ENCODE measurements at places on chromosomes 12 and 14. TPM values are rescaled to one million over a fixed set of nuclear protein-coding genes. Genes with fewer than 3 reads are reported as not detected.

DNA sequence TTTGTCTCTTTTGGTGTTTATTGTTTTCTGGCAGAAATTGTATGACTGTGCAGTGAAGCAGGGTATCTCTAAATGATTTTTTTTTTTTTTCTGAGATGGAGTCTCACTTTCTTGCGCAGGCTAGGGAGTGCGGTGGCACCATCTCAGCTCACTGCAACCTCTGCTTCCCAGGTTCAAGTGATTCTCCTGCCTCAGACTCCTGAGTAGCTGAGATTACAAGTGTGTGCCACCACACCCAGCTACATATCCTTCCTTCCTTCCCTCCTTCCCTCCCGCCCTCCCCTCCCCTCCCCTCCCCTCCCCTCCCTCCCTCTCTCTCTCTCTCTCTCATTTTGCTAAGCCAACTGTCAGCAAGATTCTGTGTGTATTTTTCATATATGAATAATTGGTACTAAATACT is 94.4 kb downstream of the PPHLN1 start:
- no peak overlapping the region for H3K4me3 ChIP-seq
- no peaks in the 10 kb centered on the region for H3K36me3 ChIP-seq
- H3K27me3 ChIP-seq: no peaks in the 10 kb centered on the region
- no peak overlapping the region for H3K27ac ChIP-seq

DNA sequence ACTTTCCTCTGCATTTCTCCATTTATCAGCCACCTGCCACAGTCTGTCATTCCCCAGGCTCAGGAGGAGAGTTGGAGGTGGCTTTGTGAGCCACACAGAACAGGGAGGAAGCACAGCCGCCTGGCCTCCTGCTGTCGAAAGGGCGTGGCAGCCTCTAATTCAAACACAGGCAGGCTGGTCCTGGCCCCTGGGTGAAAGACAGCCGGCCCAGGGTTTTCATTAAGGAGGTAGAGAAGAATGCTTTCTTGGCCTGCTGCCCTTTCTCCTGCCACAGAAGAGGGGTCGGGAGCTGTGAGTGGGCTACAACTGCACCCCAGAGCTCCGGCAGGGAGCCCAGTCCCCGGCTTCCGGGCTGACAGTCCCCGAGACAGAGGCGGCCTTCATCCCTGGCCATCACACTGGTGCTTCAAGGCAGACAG is 108.6 kb upstream of the FZD10 start:
- DNase-seq: no peak
- no peaks in the 10 kb centered on the region for H3K4me1 ChIP-seq
- no peak overlapping the region for H3K27ac ChIP-seq
- H3K36me3 ChIP-seq: no peaks in the 10 kb centered on the region
- no peaks in the 10 kb centered on the region for H3K27me3 ChIP-seq

DNA sequence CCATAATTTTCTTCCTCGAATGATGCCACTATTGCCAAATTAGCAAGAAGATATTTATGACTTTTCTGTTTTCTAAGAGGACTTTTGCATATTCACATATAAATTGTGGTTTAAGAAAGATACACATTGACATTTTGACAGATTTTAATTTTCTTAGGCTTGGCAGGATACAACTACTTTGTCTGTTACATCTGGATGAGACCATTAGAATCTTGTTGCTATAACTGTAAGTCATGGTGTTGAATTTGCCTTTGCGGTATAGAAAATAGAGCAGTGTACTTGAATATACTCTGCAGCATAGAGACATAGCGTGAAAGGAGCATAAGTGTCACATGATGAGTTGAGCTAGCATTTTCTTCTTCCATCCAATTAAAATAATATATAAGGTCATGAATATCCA is 169.3 kb downstream of the FUT8 start:
- H3K4me1 ChIP-seq: no peaks in the 10 kb centered on the region
- H3K4me3 ChIP-seq: no peak overlapping the region
- H3K27me3 ChIP-seq: no peaks in the 10 kb centered on the region
- no peak for DNase-seq
- no peaks in the 10 kb centered on the region for H3K36me3 ChIP-seq
- H3K27ac ChIP-seq: no peak overlapping the region

DNA sequence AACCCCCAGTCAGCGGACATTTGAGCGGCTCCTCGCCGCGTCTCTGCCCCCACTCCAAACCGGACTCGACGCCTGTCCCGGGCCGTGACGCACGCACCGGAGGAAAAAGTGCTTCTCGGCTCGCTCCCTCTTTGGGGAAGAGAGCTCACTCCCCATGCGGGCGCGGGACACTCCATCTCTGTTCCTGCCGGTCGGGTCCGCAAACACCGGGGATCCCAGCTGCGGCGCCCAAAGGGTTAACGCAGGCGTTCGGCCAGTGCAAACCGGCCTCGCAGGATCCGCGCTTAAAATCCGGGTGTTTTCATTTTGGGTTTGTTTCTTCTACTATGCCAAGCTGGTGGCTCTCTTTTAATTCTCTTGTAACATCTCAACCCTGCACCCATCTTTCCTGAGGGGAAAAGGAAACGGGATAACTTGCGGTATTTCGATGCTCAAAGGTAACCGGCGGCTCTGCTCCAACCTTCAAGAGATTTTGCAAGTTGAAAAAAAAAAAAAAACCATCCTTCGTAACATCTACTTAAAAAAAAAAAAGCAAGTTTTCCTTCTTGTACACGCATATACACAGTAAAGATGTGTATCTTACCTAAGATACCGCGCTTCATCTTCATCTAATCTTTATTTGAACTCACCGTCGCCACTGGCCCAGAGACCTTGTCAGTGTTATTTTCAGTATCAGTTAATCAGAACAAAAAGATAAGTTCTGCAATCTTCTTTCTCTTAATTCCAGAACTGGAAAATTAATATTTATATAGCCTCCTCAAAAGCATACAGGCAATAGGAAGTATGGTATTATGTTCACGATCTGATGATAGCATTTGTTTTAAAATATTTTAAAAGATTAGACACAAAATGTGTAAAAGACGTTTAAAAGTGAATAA is 1.6 kb upstream of the ATP2B1 start:
- H3K4me3 ChIP-seq: peak overlapping the region; percentile 84
- DNase-seq: no peak

GRCh38 chr12:63085120-63085519 is 65.9 kb downstream of the AVPR1A start:
- no peak overlapping the region for H3K27ac ChIP-seq
- no peaks in the 10 kb centered on the region for H3K36me3 ChIP-seq
- peaks cover 18% of the 10 kb centered on the region for H3K4me1 ChIP-seq
- 0 out of 3 replicates have a peak, but pooled peaks cover 8% of the 10 kb centered on the region for H3K27me3 ChIP-seq
- H3K4me3 ChIP-seq: no peak overlapping the region

Gene STON2
- 13.8 TPM for total RNA-seq

- no peak for DNase-seq
- H3K27ac ChIP-seq: no peak overlapping the region
- no peaks in the 10 kb centered on the region for H3K36me3 ChIP-seq
- H3K4me3 ChIP-seq: no peak overlapping the region
- no peaks in the 10 kb centered on the region for H3K27me3 ChIP-seq
These were observed 165.5 kb upstream of the DYRK2 start for GRCh38 chr12:67482751-67483661.

GRCh38 chr14:62206456-62206855 is 444.2 kb downstream of the SNAPC1 start:
- no peak overlapping the region for H3K27ac ChIP-seq
- no peak for DNase-seq
- H3K36me3 ChIP-seq: no peaks in the 10 kb centered on the region
- no peaks in the 10 kb centered on the region for H3K27me3 ChIP-seq
- no peaks in the 10 kb centered on the region for H3K4me1 ChIP-seq
- no peak overlapping the region for H3K4me3 ChIP-seq

- peaks cover 28% of the 10 kb centered on the region for H3K27me3 ChIP-seq
- peaks cover 19% of the 10 kb centered on the region for H3K4me1 ChIP-seq
- no peak for DNase-seq
- H3K36me3 ChIP-seq: no peaks in the 10 kb centered on the region
These were observed 3.7 kb upstream of the ZNF384 start for GRCh38 chr12:6692888-6693287.

- DNase-seq: no peak
- peaks cover 23% of the 10 kb centered on the region for H3K27me3 ChIP-seq
- no peak overlapping the region for H3K4me3 ChIP-seq
- H3K36me3 ChIP-seq: no peaks in the 10 kb centered on the region
- no peak overlapping the region for H3K27ac ChIP-seq
- no peaks in the 10 kb centered on the region for H3K4me1 ChIP-seq
These were observed 12.2 kb upstream of the TUBA1A start for GRCh38 chr12:49200919-49201594.

Gene PRIMA1
- total RNA-seq: 3.2 TPM

DNA sequence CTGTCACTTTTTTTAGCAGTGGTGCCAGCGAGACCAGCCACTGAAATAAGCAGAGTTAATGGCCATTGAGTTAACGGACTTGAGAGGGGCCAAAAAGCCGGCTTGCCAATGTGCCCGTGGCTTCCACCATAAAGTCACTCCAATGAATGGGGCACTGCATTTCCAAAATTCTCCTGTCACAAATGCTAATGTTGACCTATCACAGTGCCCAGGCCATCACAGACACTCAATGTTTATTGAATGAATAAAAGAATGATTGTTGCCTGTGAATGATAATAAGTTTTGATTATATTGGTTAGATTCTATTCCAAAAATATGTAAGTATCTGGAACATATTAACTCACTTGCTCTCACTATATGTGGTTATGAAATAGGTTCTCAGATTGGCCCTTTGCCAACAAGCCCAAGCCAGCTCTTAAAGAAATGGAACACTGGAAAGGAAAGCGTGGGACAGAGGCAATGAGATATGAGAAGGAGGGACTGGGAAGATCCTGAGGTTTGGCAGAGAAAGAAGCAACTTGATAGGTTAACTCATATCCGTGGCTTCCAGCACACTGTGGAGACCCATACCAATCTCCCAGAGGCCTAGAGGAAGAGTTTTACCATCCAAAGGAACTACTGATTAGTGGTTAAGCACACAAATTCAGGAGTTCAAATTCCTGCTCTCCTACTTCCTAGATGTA is 108.7 kb downstream of the BTG1 start:
- H3K4me1 ChIP-seq: peaks cover 32% of the 10 kb centered on the region
- DNase-seq: no peak
- H3K27me3 ChIP-seq: no peaks in the 10 kb centered on the region
- no peaks in the 10 kb centered on the region for H3K36me3 ChIP-seq
- H3K4me3 ChIP-seq: no peak overlapping the region
- no peak overlapping the region for H3K27ac ChIP-seq

DNA sequence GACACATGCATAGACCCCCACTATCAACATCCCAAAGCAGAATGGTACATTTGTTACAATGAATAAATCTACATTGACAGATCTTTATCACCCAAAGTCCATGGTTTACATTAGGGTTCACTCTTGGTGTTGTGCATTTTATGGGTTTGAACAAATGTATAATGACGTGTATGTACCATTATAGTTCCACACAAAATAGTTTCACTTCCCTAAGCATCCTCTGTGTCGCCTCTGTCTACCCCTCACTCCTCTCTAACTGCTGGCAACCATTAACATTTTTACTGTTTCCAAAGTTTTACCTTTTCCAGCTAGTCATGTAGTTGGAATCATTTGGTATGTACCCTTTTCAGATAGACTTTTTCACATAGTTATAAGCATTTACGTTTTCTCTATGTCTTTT is 69.5 kb upstream of the LMO3 start:
- H3K27ac ChIP-seq: no peak overlapping the region
- H3K27me3 ChIP-seq: no peaks in the 10 kb centered on the region
- H3K36me3 ChIP-seq: no peaks in the 10 kb centered on the region
- H3K4me3 ChIP-seq: no peak overlapping the region

GRCh38 chr14:73685328-73685727 is 28.9 kb downstream of the PNMA1 start:
- no peaks in the 10 kb centered on the region for H3K36me3 ChIP-seq
- H3K4me3 ChIP-seq: no peak overlapping the region
- no peaks in the 10 kb centered on the region for H3K27me3 ChIP-seq
- H3K4me1 ChIP-seq: no peaks in the 10 kb centered on the region
- DNase-seq: no peak
- H3K27ac ChIP-seq: no peak overlapping the region

Gene CCDC196
- not detected for total RNA-seq

DNA sequence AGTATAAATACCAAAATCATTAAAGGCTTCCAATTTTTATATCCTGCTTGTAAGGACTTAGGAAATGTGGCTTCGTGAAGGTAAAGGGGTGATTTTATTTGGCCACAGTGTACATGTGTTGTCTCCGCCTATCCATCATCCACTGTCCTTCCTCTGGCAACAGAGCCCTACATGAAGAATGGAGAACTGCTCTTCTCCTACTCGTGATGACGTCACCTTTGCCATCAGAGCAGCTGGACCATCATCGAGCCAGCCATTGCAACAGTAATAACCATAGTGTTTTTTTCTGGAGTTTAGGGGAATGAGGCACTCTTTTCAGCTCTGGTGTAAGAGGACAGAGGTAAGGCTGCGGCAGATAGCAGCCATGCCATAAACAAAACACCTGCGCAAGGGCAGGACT is 19.2 kb downstream of the ITPR2 start:
- DNase-seq: no peak
- no peaks in the 10 kb centered on the region for H3K27me3 ChIP-seq
- H3K36me3 ChIP-seq: peaks cover 36% of the 10 kb centered on the region
- H3K4me1 ChIP-seq: peaks cover 59% of the 10 kb centered on the region

DNA sequence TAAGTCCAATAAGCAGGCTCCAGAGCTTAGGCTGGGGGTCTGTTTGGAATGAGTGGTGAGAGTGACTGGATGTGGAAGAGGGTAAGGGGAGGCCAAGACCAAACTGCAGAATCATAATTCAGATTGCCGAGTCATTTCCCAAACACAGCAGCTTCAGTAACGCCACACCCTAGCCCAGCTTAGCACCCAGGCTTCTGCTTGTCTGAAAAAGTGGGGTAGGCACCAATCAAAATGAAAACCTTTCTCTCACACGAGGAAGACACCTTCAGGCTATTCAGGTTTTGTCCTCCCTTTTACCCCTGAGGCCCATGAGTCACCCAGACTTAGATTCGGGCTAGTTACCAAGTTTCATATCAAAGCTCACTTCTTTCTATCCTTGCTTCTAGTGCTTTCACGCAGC is 306.1 kb downstream of the DAD1 start:
- no peaks in the 10 kb centered on the region for H3K36me3 ChIP-seq
- DNase-seq: no peak
- H3K27ac ChIP-seq: no peak overlapping the region
- H3K27me3 ChIP-seq: peaks cover 2% of the 10 kb centered on the region
- no peak overlapping the region for H3K4me3 ChIP-seq
- no peaks in the 10 kb centered on the region for H3K4me1 ChIP-seq

GRCh38 chr12:131362291-131363211 is 348.3 kb upstream of the SFSWAP start:
- peaks cover 30% of the 10 kb centered on the region for H3K27me3 ChIP-seq
- H3K27ac ChIP-seq: no peak overlapping the region
- H3K4me3 ChIP-seq: no peak overlapping the region
- H3K36me3 ChIP-seq: no peaks in the 10 kb centered on the region

DNA sequence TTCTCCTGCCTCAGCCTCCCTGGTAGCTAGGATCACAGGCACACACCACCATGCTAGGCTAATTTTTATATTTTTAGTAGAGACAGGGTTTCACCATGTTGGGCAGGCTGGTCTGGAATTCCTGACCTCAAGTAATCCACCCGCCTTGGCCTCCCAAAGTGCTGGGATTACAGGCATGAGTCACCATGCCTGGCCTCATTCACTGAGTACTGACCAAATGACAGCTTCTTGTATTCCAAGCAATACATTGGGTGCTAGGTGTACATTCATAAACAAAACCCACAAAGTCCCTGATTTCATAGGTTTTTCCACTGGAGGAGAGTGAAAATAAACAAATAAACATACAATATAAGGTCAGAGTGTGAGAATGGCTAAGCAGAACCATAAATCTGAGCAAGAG is 136.3 kb downstream of the HELB start:
- no peak for DNase-seq
- H3K27ac ChIP-seq: no peak overlapping the region
- H3K36me3 ChIP-seq: no peaks in the 10 kb centered on the region
- H3K4me3 ChIP-seq: no peak overlapping the region

Gene FAM186B
- total RNA-seq: 0.17 TPM
